Left ventricle myocardium superior (tissue), 1 donor: ENCODE measurements at places on chromosomes 5 and 9. TPM values are rescaled to one million over a fixed set of nuclear protein-coding genes. Genes with fewer than 3 reads are reported as not detected.
A peak's percentile ranks its signal among the peaks of the same experiment; 100 is the strongest.

HSD17B3 gene
- total RNA-seq: 0.59 TPM

LHX6 gene
- total RNA-seq: 8.0 TPM

TLR4 gene
- total RNA-seq: 14.4 TPM

RNF145 gene
- total RNA-seq: 23.3 TPM

KIF24 gene
- 0.45 TPM for total RNA-seq

FBLL1 gene
- not detected for total RNA-seq

DUSP1 gene
- 98.9 TPM for total RNA-seq

SLC28A3 gene
- 1.2 TPM for total RNA-seq

LCN15 gene
- total RNA-seq: 0.59 TPM

UBLCP1 gene
- total RNA-seq: 13.8 TPM

- peak; percentile 83 for DNase-seq
These were observed at the start of gene IQGAP2 for GRCh38 chr5:76402886-76403765. IQGAP2 (plus strand) TSS chr5:76403285; CDS start chr5:76403546, 261 bp downstream.

DNA sequence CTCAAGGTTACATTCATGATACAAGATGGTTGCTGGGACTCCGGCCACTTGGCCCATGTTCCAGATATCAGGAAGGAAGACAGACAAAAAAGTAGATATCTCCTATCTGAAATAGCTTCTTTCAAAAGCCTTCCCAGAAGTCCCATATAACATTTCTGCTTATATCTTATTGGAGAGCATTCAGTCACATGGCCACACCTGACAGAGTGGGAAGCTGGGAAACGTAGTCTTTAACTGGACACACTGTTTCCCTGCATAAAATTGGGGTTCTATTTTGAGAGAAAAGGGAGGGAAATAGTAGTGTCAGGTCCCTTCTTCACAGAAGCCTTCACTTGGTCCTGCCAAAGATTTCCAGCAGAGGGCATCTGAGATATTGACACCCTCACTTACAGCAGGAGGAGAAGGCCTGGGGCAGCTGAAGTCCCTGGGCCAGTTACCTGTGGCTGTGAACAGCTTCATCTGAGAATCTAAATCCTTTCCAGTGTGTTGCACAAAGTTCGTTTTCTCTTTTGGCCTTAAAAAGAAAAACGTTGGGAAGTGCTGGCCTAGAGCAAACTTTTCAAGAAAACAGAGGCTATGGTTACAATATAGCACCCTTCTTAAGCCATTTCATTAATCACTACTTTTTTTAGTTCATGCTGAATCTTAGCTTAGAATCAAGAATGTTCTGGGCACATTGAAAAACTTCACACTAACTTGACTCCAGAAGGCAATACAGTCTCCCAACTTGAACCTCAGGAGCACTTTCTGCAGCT lies 33.5 kb downstream of the SPEF2 start:
- DNase-seq: no peak

DNA sequence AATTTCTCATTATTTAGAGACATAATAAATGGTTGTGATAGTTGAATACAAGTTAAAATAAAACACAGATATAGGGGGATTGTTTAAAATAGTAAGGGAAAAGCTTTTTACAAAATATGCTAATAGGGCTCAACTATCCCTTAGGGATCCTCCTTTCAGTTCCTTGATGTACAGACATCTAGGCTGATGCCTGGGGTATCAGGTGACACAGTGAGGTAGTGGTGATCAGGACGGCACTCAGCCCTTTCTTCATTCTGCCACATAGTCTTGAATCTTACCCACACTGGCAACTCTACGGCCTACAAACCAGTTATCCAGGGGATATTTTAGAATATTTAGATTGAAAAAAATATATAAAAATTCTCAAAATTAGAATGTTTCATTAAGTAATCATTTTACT lies 12.5 kb upstream of the SLC35D2 start:
- DNase-seq: no peak

DNA sequence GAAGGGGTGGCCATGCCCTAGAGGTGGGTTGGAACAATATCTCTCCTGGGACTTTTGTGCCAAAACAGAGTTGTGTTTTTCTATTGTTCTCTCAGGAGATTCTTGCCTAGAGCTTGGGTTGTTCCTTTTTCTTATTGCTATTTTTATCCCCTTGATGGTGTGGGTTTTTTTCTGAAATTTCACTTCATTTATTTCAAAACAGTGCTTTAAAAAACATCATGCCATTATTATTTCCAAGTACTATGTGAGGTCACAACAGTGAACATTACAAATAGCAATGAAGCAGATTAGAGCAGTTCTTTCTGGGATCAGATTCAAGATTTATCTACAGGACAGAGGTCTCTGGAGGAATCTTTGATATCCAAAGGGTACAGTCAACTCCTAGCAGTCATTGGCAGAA lies 76.6 kb downstream of the ACTBL2 start:
- no peak for DNase-seq

- no peak for DNase-seq
These were observed 41.8 kb upstream of the GABBR2 start for GRCh38 chr9:98750364-98751060.

GRCh38 chr5:5933651-5934050 lies 444.7 kb downstream of the MED10 start:
- no peak for DNase-seq

GRCh38 chr9:71769175-71770161 lies 1.2 kb upstream of the CEMIP2 start:
- peak; percentile 92 for DNase-seq

DNA sequence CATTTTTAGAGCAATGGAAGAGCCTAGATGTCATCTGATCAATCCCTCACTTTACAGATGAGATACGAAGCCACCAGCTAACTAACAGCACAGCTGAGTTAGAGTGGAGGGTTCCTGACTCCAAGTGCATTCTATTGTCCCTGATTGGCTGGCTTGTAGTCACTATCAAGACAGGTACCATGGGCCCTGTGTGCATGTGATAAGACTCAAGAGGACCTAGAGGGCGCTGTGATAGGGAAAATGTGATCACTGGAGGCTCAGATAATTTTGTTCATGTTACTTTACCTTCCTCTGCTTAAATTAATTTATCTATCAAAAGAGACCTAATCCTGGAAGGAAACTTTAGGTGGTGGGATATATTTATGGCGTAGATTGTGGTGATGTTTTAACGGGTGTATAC lies 19.5 kb upstream of the SNAPC3 start:
- DNase-seq: no peak

DNA sequence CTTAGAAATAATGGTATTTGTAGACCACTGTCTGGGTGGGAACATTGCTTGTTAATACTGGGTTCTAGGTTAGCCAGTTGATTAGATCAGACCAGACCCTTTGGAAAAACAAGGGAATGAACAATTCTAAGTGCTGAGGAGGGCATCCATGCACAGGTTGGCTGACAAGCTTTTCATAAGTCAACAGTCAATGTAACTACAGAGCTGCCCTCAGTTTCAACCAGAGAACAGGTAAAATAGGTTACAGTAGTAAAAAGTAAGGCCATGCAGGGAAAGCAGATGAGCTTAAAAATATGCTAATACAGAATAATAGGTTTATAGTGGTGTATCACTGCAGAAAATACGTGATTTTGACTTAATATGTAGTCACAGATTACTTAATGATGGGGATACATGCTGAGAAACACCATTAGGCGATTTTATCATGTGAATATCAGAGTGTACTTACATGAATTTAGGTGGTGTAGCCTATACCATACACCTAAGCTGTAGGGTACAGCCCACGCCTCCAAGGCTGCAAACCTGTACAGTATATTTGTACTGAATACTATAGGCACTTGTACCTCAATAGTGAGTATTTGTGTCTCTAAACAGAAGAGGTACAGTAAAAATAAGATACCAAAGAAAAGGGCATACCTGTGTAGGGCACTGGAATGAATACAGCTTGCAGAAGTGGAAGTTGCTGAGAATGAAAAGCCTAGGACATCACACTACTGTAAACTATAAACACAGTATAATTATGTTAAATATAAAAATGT lies 6.1 kb upstream of the FGF18 start:
- no peak for DNase-seq

GRCh38 chr9:34653151-34654072 lies 1.4 kb downstream of the IL11RA start:
- no peak for DNase-seq

DNA sequence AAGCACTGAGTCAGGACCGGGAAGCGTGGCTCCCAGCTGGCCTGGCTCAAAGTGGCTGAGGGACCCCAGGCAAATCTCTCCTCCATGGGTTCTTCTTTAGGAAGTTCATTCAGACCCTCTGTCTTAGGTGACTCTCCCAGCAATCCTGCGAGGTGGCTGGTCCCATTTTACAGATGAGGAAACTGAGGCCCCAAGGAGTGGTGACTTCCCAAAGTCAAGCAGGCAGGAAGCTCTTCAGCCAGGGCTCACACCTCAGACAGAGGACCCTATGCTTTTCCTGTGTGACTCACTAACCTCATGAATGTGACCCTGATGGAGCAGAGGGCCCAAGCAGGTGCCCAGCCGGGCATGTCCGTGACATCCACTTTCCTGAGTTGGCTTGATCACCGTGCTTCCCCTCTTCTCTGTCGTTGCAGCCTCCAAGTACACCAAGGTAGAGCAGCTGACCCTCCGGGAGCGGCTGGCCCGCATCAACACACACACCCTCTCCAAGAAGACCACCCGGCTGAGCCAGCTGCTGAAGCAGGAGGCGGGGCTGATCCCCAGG lies 36.5 kb downstream of the ARHGEF37 start:
- no peak for DNase-seq

- no peak for DNase-seq
These were observed 49.9 kb downstream of the SLC12A7 start for GRCh38 chr5:1061916-1062315.

GRCh38 chr5:127586066-127586770 lies 62.7 kb upstream of the CTXN3 start:
- no peak for DNase-seq

- no peak for DNase-seq
These were observed 184.6 kb downstream of the AP3B1 start for GRCh38 chr5:78109891-78110324.

DNA sequence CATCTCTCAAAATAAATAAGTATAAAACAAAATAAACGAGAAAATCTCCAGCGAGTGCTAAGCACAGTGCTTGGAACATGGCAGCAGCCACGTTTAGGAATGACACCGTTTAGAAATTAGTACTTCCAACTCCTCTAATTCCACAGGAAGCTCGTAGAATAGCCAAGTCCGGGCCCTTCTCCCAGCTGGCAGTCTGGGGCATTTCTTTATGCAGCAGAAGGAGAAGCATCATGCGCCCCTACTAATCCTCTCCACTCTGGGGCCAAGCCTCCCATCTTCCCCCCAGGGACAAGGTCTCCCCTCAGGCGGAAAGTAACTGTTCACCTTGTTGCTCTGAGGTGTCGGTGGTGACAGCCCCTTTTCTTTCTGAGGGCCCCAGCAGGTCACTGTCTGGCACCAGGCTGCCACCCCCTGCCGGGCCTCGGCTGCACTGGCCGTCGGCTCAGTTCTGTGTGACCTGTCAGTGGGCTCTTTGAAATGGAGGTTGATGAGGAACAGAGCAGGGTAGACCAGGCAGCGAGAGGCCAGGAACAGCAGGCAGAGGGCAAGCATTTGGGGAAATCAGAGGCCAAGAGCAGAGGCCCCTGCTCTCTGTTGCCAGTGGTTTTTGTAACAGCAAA lies 113.5 kb upstream of the WWC1 start:
- DNase-seq: peak; percentile 64

- DNase-seq: no peak
These were observed 4.7 kb upstream of the PLPP7 start for GRCh38 chr9:131284856-131285255.

DNA sequence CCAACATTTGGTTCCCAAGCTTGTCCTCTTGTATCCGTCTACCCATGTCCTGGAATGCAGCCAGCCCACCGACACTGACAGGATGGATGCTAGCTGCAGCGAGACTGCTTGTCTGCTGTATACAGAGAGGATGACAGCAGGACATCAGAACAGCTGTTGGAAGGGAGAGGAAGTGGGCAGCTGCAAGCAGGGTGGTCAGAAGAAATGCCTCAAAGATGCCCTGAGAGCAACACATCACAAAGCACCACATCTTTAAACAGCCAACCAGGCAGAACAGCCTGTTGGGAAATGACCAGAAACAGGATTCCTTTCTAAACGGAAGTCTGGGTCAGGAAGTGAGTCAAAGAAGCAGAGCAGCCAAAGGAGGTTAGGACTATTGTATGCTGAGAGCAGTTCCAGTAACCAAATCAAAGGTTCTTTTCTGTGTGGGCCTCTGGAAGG lies 219.1 kb downstream of the NDUFS4 start:
- peak; percentile 46 for DNase-seq

GRCh38 chr9:68683433-68683832 lies 21.6 kb upstream of the PIP5K1B start:
- no peak for DNase-seq

GRCh38 chr9:70451765-70452164 lies 37.3 kb upstream of the KLF9 start:
- DNase-seq: no peak
